A549 (cell line): ENCODE measurements at places on chromosomes 5 and 9.
A peak's percentile ranks its signal among the peaks of the same experiment; 100 is the strongest.

GRCh38 chr5:132259069-132259851 is 1.8 kb downstream of the PDLIM4 start:
- DNase-seq, result no peak

DNA sequence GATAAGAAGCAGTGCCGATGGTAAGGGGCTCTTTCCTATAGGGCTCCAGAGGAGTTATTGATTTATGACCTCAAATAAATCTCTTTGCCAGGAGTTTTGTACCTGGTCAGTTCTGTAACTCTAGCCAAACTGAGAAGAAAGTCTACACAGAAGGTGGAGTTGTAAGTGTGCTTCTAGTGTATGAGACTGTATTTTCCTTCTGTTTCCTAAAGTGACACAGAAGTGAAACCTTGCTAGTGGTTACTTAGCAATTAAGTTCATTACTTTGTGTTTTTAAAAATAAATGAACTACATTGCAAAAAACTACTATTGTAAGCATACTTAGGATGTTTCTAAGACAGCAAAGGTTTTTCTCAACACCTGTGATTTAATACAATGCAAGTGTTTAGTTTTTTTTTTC is 48.7 kb upstream of the ACTBL2 start:
- DNase-seq, result no peak

DNA sequence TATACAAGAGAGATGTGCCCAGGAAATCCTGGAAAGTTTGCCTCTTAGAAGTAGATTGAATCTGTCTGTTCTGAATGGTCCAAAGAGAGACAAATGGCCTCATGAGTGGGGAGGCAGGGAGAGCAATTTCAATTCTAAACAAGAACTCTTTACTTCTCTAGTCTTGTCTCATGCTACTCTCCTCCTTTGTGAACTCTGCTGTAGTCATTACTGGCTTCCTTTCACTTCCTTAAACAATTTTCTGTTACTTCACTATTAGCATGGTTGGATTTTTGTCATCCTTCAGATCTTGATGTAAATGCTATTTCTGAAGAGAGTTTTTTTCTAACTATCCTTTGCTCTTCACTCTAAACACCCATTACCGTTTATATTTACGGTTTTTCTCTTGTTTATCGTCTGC is 54.0 kb upstream of the GRIN3A start:
- DNase-seq, result no peak

- DNase-seq, result no peak
These were observed 462.9 kb downstream of the BNC2 start for GRCh38 chr9:16407617-16408016.

DNA sequence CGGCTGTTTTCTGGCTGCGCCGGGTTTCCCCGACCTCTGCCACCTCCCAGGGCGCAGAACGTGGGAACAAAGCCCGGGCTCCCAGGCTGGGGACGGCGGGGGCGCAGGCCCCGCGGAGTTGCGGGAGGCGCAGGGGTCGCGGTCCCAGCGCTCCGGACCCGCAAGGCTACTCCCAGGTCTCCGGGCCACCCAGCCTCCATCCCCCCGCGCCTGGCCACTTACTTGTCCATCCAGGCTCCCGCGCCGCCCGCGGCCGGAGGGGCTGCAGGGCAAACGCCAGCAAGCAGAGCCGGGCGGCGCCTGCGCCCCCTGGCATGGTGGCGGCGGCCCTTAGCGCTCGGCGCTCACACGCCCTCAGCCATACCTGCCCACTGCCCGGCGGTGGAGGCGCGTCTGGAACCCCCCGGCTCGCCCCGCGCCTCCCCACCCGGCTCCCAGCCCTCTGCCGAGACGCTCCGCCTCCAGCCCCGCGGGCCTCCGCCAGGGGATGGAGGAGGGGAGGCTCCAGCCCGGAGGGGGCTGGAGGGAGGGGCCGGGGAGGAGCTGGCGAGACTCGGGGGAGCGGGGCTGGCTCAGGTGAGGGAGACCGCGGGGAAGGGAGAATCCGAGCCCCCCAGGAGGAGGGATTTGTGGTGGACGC is at the start of gene ADAM19:
TSS of gene ADAM19 (minus strand) at position 395 of the 640 bp plus-strand sequence. CDS start at position 316, 79 bp downstream.
- DNase-seq, result peak; percentile 64

- no peak for DNase-seq
These were observed 86.4 kb upstream of the IFNE start for GRCh38 chr9:21568484-21568883.

DNA sequence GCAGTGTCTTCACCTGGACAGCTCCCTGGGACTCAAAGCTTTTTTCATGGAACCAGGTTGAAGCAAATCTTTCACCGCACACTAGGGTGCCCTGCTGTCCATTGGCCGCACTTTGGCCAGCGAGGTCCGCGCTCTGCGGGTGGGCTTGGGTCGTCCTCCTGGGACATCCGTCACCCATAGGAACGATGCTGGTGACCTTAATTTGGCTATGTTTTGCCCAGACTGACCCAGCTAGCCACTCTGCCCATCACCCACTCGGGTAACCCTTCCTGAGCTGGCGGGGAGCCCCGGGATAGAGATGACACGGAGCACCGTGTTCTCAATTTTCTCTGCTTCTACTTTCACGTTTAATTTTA is 25.9 kb downstream of the ZDHHC11B start:
- no peak for DNase-seq

- DNase-seq, result no peak
These were observed 21.6 kb downstream of the SH3TC2 start for GRCh38 chr5:149041242-149041641.

- DNase-seq, result no peak
These were observed 24.8 kb downstream of the STX17 start for GRCh38 chr9:99931155-99931840.

DNA sequence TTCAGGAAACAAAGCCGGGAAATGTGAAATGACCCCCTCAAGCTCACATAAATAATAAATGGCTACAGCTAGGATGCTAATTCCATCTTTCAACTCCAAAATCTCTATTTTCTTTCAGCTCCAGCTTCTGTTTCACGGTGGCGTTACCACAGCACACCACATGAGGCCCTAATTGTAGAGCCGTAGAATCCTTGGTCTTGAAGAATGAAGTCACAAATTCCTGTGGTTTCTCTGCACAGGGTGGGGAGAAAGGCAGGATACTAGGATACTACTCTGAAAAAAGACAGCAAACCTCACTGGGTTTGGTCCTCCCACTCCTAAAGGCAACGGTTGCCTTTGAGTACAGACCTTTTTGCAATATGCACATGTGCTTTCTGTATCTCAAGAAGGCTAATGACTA is 13.9 kb upstream of the RARS1 start:
- DNase-seq, result no peak

- no peak for DNase-seq
These were observed 224.8 kb downstream of the MEF2C start for GRCh38 chr5:88657906-88658775.

GRCh38 chr5:164184158-164184557 is 678.7 kb downstream of the MAT2B start:
- no peak for DNase-seq

- DNase-seq, result no peak
These were observed 86.9 kb upstream of the MAP1B start for GRCh38 chr5:72020161-72020983.

DNA sequence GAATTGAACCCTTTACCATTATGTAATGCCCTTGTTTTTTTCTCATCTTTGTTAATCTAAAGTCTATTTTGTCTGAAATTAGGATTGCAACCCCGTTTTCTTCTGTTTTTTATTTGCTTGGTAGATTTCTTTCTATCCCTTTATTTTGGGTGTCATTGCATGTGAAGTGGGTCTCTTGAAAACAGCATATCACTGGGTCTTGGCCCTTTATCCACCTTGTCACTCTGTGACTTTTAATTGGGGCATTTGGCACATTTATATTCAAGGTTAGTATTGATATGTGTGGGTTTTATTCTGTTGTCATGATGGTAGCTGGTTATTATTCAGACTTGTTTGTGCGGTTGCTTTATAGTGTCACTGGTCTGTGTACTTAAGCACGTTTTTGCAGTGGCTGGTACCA is 117.4 kb upstream of the MARCHF11 start:
- no peak for DNase-seq

GRCh38 chr9:89466451-89467277 is 31.2 kb downstream of the SEMA4D start:
- DNase-seq, result no peak

- DNase-seq, result no peak
These were observed 585.2 kb downstream of the ACTL7B start for GRCh38 chr9:108270561-108270960.

GRCh38 chr9:92589923-92590322 is 54.1 kb upstream of the ECM2 start:
- DNase-seq, result no peak

DNA sequence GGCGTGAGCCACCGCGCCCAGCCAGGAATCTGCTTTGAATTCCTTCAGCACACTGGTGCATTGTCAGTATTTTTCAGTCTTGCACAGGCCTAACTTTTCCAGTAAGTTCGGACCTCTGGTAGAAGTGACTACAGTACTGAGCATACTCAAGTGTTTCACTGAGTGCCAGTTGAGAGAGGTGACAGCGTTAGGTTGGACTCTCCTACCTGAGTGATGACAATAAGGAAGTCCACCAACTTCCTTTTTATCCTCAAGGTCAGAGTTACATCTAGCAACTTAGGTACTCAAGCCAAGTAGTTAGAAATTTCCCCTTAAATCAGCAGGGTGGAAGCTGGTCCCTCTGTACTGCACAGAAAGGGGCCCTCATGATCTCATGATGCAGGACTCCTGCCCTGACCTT is 26.0 kb upstream of the FSD1L start:
- no peak for DNase-seq

GRCh38 chr5:79056847-79057246 is 12.6 kb downstream of the DMGDH start:
- no peak for DNase-seq

GRCh38 chr5:29949301-29949872 is 1244.1 kb upstream of the CDH6 start:
- no peak for DNase-seq

DNA sequence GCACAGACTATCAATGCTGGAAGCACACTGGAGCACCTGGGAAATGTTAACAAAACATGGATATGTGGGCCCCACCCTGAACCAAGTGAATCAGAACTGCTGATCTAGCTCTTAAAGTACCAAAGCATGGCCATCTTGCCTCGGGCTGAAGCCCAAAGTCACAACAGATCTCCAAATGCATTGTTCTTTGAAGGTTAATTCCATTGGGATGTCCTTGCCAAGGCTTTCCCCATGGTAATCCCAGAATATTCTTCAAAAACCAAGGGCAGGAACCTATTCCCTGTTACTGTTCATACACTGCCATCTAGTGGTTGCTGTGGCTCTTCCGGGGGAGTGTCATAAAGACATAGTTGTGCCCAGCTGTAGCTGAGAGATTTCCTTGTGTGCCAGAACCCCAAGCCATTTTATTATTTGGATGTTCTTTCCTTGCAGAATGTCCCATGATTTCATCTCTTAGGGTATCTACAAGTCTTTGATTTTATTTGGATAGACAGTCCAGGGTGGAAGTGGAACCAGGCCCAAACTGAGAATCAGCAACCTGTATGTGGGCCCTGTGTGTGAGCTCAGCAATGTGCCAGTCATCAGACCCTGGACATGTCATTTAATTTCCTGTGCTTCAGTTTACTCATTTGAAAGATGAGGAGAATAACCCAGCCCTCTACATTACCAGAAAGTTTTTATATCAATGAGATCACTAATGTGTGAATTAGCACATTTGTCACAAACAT is 290.0 kb downstream of the ACTL7B start:
- peak; percentile 82 for DNase-seq

- DNase-seq, result peak; percentile 89
These were observed 4.8 kb upstream of the SMU1 start for GRCh38 chr9:33081128-33081851.

GRCh38 chr9:137916540-137916939 is 39.0 kb downstream of the CACNA1B start:
- no peak for DNase-seq

DNA sequence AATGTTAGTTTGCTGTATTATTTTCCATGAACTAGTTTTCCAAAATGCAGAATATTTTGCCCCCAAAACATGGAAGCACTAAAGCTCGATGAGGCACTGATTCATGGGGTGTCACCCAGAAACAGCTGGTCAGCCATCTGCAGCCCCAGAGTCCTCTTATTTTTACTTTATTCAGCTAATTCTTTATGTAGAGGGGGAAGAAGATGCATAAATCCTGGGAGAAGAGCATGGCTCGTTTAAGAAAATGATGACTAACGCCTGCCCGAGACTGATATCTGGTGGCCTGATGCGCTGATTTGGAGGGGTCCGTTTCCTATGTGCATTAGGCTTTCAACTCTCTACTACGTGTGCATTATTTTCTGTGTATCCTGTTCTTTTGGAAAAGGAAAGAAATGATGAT is 390.3 kb upstream of the MEF2C start:
- DNase-seq, result no peak

GRCh38 chr9:121997791-121998190 is 95.3 kb downstream of the TTLL11 start:
- no peak for DNase-seq

DNA sequence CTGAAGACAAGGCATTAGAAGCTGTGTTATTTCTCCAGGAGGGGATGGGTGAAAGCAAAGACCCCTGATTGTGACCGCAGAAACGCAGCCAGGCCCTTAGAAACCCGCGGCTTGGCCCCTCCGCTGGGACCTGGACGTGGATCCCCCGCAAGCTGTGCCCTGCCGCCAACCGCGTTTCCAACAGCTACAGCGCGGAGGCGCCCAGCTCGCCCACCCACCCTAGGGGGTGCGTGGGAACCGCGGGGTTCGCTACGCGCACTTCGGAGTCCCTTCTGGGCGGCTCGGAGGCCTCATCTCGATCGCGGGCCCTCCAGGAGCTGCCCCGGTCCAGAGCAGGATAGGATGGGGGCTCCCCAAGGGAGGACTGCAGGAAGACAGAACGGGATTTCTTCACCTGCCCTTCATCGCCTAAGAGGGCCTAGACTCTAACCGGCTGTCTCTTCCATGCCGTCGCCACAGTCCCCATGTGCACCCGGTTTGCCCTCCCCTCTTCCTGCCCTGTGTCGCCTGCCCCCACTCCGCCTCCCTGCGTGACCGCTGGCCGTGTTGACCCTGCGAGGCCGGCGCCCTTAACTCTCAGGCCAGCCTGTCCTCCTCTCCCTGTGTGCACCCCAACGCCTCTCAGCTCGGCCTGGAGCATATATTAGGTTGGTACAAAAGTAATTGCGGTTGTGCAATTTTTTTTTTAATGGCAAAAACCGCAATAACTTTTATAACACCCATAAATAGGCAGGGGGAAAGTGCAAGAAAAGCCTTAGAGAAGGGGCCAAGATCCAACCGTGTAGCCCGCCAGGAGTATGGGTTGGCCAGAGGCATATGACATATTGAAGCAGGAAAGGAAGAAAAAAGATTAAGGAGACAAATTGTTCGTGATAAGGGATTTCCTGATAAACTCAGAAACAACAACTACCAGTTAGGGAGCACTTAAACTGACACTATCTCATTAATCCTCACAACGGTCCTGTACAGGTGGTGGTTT is 68.1 kb upstream of the FREM1 start:
- DNase-seq, result no peak

DNA sequence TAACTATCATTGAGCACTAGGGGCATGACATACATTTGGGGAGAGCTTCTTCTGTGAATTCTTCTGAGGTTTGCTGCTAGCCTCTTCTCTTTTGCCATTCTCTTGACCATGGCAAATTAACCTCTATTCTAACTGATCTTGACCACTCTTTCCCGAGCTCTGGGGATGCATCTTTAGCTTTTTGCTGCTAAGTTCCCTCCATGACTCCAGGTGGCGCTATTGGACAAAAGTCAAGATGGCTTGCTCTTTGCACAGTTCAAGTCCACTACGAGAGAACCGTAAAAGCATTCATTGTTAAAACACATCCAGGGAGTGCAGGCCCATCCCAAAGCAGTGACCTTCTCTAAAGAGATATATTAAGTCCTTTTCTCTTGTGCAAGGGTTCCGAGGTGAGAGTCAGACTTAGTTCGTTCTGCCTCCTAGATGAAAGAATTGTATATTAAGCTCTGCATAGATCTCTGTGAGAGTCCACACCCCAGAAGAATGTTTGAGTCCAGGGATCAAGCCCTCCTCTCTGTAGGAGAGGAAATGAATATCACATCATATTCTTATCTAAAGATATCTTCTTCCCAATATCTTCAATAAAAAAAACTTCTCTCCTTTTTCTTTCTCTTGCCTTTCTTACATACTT is 1152.9 kb upstream of the CDH6 start:
- peak; percentile 5 for DNase-seq
